SK-N-MC (cell line): ENCODE measurements at places on chromosomes 3 and 15.

DNA sequence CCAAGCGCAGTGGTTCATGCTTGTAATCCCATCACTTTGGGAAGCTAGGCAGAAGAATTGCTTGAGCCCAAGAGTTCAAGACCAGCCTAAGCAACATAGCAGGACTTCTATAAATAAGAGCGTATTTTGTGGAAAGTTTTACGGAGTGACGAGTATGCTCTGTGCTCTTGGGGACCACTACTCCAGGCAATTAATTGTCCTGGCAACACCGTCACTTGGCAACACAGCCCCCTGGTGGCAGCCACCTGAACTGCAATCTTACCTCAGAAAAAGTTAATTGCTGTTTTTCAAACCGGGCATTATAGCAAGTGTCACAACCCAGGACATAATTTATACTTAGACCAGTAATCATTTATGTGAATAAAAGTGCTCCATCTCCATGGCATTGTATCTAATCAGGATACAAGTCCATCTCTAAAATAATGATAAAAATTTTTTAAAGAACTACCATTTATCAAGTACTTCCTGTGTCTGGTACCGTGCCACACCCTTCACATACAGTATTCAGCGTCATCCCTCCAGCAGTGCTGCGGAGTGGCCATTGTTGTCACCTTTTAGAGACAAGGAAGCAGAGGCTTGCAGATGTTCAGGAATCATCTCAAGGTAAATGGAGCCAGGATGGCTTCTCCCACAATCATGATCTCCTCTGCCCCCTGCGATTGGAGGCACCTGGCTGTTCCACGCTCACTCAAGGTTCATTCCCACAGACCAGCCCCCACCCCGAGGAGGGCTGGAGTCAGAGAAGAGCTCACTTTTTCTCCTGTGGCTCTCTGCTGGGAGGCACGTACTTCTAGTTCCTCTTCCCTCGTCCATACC lies 34.5 kb downstream of the PLA2G4D start:
- DNase-seq, result no peak

- no peak for DNase-seq
Measured at GRCh38 chr3:29333576-29333975, 52.7 kb downstream of the RBMS3 start.

- DNase-seq, result no peak
Measured at GRCh38 chr15:36960947-36961227, 139.5 kb downstream of the MEIS2 start.

DNA sequence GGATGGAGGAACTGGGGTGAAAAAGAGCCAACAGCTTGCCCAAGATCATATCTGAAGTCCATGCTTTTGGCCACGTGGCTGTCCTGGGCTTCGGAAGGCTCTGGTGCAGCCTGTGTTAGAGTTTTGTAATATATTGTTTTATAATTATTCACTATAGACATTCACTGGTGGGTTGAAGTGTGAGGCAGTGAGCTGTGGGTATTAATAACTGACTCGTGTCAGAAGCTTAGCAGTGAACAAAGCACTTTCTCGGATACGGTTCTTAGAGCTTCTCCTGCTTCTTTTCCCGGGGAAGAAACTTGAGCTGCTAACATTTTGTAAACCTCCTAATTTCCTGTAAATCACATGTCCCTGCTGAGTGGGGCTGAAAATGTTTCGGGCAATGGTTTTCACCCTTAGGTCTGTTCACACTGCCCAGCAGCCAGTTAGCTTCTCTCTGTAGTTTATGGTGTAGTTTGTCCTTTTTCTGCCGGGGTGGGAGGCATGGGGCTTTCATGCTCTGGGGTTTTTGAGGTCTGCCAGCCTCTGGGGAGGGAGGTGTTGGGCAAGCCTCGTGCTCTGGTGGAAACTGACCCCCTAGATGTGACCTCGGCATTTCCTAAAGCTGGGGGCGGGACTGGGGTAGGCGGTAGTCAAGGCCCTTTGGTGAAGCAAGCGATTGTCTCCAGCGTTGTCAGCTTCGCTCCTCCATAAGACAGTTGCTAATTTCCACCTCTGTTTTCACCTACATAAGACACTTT lies 1.7 kb downstream of the MRAS start:
- DNase-seq, result no peak

- DNase-seq, result no peak
Measured at GRCh38 chr3:102084704-102085103, 235.4 kb downstream of the NFKBIZ start.

DNA sequence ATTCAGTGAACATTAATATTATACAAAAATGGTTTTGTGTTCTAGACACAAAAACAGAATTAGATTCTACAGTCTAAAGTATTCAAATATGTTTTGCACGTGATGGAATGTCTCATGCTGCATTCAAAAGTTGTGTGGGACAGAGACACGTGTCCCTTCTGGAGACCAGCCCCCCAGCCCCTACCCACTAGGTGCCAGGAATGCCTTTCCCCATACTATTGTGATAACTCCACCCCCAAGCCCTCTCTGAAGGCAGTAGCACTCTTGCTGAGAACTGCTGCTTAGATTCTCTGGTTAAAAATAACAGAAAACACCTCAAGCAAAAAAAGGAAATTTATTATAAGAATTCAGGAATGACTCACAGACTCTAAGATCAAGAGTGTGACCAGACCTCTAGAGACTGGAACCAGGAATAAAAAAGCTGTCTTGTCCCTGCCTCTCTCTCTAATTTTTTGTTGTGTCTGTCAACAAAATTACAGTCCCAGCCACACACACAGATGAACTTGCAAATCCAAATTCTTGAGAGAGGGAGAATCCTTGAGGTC lies 57.7 kb downstream of the PXYLP1 start:
- DNase-seq, result no peak

DNA sequence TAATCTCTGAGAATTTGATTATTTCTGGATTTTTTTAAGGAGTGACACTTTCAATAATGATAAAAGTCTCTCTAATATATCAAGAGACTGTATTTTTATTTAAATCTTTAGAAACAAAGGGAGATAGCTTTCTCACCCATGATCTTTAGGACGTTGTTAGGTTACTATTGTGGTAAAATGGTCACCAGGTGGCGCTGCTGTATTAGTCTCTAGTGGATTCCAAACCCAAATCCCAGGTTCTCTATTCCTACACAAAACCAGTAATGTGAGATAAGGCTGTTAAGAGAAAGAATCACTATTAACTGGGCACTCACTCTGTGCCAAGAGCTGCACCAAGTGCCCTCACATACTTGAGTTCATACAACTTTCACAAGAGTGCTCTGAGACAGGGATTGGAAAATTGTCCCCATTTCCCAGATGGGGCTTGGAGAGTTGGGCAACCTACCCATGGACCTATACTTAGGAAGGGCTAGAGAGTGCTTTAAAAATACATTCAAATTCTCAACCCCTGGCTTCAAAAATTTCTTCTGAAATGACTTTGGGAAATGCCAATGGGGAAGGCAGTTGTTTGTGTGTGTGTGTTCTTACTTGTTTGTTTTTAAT lies 593.4 kb upstream of the TGFBR2 start:
- DNase-seq, result peak; percentile 68

DNA sequence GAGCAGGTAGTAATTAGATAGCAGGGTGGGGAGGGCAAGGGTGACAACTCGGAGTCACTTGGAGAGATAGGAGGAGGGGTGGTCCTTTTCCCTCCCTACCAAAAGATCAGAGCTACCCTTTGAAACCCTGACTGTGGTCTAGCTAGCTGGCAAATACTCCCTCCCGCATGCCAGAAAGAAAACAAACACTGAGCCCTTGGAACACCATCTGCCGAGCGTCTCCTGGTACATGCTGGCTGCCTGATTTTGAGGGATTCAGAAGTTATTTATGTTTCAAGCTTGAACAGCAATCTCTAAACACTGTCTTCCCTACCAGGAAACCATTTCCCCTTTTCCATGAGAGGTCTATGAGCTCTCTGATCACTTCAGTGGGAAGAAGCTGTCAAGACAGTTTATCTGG lies 291.6 kb upstream of the CFAP20DC start:
- DNase-seq, result no peak

DNA sequence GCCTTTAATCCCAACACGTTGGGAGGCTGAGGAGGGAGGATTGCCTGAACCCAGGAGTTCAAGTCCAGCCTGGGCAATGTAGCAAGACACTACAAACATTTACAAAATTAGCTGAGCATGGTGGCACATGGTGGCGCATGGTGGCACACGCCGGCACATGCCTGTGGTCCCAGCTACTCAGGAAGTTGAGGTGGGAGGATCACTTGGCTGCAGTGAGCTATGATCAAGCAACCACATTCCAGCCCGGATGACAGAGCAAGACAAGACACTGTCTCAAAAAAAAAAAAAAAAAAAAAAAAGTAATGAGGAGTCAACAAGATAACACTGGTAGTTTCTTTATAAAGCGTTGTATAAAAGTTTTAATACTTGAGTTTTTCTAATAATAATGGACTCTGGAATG lies 10.1 kb downstream of the FEZF2 start:
- DNase-seq, result no peak
